ENCODE measurements at places on chromosomes 7 and 10.

DNA sequence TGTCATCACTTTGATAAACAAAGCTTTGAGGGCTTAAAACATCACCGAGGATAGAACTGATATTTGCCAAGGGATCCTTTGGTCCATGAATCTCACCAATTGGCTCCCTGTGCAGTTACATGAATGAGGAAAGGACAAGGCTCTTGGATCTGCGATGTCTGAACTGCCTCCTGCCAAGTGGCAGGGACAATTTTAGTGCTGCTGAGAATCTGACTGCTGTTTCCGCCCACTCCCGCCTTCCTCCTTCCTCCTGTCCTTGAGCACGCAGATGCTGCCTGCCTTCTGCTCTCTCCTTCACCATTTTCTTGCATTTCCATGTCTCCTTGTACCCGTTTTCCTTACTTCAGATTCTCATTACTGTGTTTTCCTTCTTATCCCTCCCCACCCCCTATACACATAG is 26.8 kb upstream of the ITPRID1 start:
- no peak for DNase-seq

DNA sequence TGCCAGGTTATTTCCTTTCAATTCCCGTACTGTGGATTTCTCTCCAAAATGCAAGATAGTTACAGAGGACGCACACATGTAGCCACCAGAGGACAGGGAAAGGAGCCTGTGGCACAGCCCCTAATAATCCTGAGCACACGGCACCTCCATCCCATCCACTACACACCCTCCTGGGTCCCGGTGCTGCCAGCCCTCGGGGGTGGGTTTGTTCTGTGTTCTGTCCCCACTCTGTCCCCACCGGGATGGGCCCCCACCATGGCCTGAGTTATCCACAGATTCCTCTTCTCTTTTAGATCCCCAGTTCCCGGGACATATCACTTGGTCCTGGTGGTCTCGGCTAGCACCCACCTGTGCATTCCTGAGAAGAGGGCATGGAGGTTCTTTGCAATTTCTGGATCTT is 196.9 kb upstream of the PPP2R2D start:
- DNase-seq, result no peak

DNA sequence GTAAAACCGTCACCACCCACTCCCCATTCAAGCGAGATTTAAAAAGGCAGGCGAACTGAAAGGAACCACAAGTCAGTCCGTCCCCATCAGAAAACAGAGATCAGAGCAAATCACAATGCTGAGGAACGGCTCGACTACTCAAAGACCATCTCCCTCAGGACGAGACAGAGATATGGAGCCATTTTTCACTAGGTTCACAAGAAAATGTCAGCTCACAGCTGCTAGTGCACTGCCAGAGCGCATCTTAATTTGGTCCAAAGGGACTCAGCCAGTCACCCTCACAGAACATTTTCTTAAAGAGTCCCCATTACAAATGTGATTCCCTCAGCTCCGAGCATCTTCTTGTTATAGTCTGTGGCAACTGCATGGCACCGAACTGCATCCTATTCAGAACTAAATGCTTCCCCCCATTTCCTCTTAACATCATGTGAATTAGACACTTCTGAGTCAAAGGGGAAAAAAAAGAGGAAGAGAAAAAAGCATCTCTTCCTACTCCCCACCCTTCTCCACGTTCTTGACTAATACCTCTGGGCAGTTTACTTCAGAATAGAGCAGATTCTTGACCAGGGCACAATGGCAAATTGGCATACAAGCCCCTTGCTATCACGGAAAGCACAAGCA is 683.9 kb downstream of the MAGI2 start:
- no peak for DNase-seq

DNA sequence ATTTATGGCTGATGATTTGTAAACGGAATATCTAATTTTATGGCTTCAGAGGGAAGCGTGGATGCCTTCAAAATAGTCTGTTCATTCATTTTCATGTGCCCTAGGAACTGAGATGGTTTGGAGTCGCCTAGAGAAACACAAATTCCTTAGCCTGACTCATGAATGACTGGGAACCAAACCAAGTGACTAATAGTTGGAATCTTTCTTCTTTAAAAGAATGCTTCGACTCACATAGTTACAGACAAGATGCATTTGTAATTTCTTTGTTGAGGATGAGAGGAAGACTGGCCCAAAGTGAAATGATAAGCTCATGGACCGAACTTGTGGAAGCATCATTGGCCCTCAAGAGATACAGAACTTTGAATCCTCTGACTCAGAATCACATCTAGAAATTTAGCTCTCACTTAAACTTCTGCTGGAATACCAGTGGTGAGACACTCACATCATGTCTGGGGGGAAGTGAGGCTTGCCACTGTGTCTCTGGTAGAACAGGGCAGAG is 1107.2 kb downstream of the NRG3 start:
- no peak for DNase-seq

DNA sequence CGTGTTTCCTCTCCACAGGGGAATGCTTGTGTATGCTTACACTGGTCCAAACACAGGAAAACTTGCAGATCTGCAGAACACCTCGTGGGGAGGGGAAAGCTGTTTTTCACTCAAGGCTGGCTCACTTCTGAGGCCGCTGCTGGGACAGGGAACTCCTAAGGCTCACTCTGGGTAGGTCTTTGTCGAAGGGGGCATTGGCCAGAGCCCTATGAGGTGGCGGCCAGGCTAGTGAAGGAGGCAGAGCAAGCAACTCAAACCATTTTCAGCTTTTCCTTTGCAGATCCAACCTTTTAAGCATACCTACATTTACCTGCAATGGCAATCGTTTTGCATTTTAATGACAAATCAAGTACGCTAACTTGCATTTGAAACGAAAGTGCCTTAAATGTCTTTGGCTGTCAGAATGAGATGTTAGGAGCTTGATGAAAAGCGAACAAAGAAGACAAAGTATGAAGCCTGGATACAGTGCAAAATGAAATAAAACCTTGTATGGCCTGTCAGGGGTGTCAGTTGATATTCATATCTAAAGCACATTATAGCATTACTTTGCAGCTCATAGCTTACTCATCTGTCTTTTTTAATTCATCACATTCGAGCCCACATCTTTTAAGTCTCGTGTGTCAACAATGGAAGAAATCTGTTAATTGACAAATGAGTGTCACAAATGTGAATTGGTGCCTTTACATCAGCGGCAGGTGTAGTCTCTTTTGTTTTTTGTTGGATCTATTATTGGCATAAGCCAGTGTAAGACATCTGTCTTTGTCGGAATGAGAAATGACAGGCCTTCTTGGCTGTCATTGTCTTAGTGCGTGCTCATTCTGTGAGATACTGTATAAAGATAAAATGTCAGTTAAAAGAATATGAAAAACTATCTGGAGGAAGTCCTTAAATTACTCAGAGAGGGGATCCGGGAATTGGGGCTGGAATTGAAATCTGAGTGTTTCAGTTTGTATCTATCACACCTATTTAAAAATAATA is 30.5 kb downstream of the LRMDA start:
- DNase-seq, result no peak

- no peak for DNase-seq
These were observed 22.9 kb downstream of the WNT16 start for GRCh38 chr7:121351682-121352081.

DNA sequence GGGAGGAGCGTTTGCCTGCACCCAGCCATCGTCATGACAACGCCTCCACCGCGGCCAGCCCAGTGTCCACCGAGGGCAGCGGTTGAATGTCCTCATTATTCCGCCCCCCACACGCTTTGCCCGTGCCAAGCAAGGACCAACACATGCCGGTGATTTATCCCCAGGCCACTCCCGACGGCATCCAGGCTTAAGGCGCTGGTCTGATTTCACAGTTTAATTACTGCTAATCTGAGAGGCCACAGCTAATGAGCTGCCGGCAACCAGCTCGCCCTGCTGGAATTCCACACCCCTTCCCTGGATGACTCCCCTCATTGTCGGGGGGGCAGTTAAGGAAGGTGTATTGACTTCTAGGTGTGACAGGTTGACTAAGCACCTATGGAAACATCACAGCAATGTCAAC is 432.3 kb downstream of the DNAJB6 start:
- DNase-seq, result no peak

- DNase-seq, result no peak
These were observed 37.5 kb upstream of the OCM2 start for GRCh38 chr7:98027342-98028033.

GRCh38 chr10:117710181-117710798 is 167.7 kb downstream of the EMX2 start:
- DNase-seq, result no peak

GRCh38 chr7:28998105-28998504 is 40.0 kb upstream of the TRIL start:
- no peak for DNase-seq

DNA sequence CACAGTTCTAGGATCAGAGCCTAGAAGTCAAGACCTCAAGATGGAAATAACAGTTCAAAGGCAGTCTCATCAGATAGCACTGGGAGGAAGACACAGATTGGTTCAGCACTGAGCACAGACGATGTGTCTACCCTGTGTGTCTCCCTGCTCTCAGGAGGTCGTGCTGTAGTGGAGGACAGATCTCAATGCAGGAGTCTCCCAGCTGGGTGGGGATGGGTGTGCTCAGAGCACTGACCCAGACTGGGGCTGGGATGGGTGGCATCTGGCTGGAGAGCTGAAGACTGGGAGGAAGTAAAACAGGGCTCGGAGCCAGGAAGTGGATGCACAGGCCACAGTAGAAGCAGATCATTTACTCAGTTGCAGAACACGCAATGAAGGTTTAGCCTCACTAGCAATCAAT is 69.5 kb upstream of the GDF10 start:
- DNase-seq, result no peak

DNA sequence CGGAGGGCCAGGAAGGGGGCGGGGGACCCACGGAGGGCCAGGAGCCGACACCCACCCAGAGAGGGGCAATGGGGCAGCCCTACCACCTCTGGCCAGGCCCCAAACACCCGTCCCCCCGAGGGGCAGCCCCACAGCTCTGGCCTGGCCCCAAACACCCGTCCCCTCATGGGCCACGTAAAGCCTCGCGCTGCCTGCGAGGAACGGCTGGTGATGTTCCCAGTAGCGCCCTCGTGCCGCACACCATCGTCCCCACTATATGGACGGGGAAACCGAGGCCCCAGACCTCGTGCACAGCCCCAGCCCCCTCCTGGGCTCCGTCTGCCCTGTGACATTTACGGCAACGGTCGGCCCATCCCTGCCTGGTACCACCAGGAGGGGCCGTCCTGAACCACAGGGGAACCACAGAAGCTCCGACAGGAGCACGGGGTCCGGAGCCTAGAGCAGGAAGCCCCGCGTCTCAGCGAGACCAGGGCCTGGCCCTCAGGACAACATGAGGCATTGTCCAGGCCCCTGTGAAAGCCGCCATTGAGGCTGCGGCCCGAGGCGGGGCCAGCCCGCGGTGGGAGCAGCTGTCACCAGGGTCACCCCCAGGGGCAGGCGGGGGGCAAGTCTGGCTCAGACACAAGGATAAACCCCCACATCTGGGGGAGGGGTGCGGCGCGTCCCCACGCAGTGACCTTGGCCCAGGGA is 35.6 kb downstream of the GET4 start:
- no peak for DNase-seq

DNA sequence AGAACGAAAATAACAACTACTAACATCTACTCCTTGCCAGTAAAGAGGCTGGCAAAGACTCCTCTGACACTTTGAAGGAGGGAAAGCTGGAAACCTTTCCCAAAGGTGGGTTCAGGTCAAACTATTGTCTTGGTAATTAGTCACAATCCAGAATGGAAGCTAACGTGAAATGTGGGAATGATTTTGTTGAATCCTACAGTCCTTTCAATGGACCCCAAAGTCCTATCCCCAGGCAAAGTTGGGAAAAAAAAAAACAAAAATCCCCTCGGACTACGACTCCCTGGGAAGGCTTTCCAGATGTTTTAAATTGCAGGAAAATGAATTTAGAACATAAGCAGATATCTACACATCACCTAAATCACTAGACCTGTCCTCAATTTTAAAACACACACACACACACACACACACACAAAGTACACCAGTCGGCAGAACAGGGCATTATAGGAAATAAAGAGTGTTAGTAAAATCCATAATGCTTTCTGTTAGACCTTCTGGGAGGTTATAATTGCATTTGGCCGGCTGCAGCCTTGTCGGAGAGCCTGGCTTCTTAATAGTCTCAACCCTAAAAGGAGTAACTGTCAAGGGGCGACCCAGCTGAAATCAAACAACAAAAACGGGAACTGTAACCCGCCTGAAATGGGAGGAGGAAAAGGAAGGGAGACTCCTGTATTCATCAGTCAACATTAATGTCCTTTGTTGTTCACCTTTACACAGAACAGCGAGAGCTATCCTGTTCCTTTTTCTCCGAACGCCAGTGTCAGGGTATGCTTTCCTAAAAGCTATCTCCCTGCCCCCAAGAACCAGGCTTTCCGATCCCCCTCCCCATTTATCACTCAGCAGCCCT is 1.5 kb downstream of the DOCK4 start:
- no peak for DNase-seq

- DNase-seq, result no peak
These were observed 6.4 kb downstream of the HOXA13 start for GRCh38 chr7:27193335-27194001.

GRCh38 chr7:88437132-88437531 is 130.4 kb upstream of the STEAP4 start:
- DNase-seq, result no peak

GRCh38 chr10:103661198-103661950 is 167.9 kb downstream of the NEURL1 start:
- peak; percentile 23 for DNase-seq

DNA sequence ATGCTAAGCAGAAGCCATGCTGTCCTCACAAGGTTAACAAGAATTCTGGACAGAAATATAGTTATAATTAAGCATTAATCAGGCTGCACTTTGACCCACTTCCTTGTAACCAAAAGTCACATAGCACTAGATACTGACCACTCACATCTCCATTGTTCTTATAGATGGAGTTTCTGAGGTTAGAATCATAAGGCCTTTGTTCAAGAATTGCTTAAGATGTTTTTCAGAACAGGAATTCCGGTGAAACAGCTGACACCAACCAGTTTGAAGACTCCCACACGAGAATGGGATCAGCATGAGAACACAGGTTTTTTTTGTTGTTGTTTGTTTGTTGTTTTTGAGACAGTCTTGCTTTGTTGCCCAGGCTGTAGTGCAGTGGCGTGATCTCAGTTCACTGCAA is 488.3 kb upstream of the NRP1 start:
- DNase-seq, result no peak

DNA sequence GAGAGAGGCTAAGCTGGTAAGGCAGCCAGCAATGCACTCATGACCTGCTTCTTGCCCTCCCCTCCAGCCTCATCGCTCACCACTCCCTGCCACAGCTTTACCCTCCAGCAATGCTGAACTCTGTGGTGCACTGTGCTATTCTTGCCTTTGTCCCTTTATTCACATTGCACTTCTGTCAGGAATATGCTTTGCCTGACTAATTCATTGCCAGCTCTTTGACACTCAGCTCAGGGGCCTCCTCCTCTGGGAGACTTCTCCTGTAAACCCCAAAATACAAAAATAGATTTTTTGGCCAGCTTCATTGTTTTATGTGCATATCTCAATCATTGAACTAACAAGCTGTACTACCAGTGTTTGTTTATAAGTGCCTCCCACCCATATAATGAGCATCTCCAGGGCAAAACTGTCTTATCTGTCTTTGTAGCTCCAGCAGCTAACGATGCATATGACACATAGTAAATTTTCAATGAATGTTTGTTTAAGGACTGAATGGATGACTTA is 8.2 kb downstream of the CNNM1 start:
- no peak for DNase-seq
